ENCODE measurements at places on chromosomes 5 and 9.

DNA sequence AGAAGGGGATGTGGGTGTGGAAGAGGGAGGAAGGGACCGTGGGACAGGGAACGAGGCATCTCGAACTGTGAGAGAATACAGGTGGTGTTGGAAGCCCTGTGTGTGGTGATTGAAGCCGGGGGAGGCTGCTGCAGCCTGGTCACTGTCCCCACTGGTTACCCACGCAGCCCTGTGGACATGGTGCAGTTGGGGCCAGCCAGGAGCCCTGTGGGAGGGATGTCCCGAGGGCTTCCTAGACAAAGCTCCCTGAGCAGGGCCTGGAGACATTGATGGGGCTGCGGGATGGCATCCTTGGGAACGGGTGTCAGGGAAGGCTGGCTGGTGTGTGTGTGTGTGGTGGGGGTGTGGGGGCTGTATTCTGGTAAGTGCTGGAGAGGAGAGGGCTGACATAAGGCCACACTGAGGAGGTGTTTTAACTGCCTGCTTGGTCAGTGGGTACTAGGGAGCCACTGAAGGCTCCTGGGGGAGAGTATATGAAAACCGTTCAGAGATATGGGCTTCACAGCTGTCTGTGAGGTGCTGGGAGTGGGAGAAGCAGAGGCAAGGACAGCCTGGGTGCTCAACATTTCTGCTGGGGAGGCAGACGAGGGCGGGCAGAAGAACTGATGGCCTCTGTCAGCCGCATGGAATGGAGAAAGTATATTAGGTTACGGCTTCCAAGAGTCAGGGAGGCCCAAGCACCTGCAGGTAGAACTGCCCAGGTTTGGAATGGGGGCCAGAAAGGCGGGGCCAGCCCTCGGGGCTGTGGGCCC, 20.0 kb downstream of the WNK2 start:
- no peak for DNase-seq

DNA sequence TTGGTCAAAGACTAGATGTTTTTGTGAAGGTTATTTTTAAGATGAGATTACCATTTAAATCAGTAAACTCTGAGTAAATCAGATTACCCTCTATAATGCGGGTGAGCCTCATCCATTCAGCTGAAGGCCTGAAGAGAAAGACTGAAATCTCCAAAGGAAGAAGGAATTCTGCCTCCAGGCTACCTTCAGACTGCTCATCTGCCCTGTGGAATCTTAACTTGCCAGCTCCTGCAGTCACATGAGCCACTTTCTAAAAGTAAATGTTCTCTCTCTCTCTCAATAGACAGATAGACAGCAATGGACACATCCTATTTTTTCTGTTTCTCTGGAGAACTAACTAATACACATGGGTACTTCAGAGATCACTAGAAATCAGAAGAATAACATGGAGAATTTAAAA, 182.8 kb downstream of the CFAP90 start:
- DNase-seq = no peak

GRCh38 chr5:56269216-56269927, 36.2 kb upstream of the ANKRD55 start:
- no peak for DNase-seq

GRCh38 chr9:27569406-27569805, 3.9 kb downstream of the C9orf72 start:
- DNase-seq = no peak

GRCh38 chr5:133287500-133287899, 235.7 kb downstream of the HSPA4 start:
- no peak for DNase-seq
